Stimulated activated CD4-positive, alpha-beta T cell treated with anti-CD3 and anti-CD28 coated beads, Interleukin-2, amount 100 ng/mL, for 48 hours (primary cell): ENCODE measurements at places on chromosomes 1 and 21.

GRCh38 chr1:54278941-54279422 lies 79.0 kb downstream of the MRPL37 start:
- DNase-seq: no peak

DNA sequence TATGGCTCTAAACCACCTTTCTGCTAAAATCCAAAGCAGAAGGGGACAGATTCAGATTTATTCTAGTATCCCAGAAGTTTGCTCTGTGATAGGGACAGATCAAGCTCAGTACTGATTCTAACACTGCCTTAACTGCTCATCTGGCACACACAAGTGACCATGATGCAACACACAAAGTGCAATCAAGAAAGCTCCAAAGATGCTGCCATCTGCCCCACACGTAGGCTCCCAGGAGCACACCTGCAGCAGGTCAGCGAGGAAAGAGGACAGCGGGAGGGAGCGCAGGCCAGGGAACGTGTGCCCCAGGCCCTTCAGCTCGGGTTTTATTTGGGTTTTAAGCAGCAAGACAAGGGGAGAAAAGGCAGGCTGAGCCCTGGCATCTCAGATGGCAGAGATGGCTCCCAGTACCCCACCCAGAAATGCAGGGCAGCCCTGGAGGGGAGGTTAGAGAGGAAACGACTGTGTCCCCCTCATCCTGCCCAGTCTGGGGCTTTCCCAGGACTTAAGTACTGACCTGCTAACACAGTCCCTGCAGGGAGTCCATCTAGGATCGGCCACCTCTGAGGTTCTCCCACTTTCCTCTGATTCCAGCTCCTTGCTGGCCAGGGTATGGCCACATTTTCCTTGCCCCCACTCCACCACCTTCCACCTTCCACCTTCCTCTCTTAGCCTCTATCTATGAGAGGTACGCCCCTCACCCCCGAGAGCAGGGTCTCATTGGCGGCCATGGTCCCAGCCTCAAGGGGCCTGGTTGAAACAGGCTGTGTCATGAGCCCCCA lies 1.2 kb downstream of the TRIM11 start:
- DNase-seq: no peak

DNA sequence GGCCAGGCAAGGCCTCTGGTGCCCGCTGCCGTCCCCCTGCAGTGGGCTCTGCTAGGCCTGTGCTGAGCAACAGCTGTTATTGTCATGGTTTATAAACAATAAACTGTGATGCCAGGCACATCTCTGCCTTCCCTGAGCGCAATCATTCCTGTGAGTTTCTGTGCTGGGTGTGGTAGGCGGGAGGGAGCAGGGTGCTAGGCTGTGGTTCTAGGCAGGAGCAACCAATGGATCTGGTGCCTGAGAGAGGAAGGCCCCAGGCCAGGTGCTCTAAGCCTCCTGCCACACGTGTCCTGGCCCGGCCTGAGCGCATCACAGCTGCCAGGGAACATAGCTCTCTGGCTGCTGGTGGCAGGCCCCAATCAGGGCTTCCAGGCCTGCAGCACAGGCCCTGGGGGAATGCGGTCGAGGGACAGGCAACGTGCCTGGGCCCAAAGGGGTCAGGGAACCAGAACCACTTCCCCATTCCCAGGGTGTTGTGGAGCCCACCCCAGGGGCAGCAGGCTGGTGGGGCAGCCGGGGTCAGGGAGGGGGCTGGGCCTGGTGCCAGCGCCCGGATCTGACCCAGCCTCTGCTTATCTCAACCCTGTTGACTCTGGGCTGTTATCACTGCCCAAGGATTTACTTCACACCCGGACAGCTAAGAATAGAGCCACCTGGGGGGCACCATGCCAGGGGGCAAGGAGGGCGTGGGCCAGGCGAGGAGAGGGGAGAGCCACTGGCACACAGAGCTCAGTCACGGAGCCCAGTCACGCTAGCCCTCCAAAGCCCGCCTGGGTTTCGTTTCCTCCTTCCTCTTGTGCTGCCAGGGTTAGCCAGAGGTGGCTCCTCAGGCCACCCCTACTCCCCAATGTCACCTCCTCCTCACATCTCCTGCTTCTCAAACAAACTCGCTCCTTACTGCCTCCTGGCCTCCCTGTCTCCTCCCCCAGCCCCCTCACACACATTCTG lies 11.5 kb downstream of the TRIM46 start:
- no peak for DNase-seq

GRCh38 chr1:230251644-230252191 lies 174.4 kb downstream of the PGBD5 start:
- DNase-seq: no peak

DNA sequence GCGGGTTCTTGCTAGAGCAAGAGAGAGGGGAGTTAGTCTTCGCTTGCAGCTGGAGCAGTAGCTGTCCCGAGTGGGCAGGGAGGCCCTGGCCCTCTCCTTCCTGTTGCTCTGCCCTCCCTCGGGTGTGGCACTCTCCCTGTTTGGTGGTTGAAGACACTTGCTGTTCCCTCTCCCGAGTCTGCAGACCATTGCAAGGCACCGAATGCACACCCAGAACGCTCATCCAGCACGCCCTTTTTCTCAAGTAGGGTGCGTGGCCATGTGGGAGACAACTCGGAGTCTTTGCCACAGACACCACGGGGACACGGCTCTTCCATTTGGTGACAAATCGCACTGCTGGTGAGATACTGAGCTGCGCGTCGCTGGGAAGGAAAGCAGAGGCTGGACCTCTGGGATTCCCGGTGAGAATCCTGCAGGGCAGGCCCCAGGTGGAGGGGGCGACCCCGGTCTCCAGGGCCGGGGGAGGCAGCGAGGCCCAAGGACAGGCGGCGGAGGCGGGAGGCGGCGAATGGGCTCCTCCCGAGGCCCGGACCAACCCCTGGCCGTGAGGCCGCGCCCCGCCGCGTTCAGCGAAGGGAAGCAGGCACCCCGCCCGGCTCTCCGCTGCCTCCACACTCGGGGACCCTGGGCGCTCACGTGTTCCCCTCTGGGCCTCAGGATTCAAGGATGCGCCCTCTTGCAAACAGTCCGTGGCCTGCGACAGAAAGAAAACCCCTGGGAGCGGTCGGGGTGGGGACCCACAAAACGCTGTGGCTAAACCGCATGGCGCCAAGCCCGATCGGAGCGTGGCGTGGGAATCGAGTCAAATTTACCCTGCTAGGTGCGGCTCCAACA lies 10.4 kb upstream of the TMEM200B start:
- no peak for DNase-seq

DNA sequence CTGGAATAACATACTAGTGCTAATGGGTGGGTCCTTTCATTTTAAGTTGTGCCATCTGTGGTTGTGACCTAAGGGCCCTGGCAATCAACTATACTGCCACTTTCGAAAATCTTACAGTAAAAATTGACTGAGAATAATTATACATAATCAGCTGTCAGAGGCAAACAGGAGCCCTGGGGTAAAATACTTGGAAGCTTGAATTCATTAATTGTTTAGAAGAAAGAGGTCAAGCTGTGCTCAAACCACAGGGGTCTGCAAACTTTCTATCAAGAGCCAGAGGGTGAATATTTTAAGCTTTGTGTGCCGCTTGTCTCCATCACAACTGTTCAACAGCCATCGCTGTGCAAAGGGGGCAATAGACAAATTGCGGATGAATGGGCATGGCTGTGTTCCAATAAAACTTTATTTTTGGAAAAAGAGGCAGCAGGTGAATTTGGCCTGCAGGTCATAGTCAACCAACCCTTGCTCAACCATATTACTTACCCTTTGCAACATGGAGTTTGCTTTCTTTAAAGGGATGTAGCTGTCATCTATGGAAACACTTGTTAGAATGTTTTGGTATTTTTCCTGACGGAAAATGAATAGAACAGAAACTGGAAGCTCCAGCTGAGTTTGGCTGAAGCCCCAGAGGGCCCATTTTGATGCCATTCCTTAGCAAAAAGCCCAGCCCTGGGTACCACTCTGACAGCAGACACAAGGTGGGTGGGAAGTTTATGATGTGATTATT lies 35.7 kb upstream of the USP1 start:
- no peak for DNase-seq

- DNase-seq: no peak
Measured at GRCh38 chr1:26799479-26800142, 11.9 kb downstream of the PIGV start.

GRCh38 chr1:166908942-166909341 lies 32.9 kb upstream of the TADA1 start:
- no peak for DNase-seq

DNA sequence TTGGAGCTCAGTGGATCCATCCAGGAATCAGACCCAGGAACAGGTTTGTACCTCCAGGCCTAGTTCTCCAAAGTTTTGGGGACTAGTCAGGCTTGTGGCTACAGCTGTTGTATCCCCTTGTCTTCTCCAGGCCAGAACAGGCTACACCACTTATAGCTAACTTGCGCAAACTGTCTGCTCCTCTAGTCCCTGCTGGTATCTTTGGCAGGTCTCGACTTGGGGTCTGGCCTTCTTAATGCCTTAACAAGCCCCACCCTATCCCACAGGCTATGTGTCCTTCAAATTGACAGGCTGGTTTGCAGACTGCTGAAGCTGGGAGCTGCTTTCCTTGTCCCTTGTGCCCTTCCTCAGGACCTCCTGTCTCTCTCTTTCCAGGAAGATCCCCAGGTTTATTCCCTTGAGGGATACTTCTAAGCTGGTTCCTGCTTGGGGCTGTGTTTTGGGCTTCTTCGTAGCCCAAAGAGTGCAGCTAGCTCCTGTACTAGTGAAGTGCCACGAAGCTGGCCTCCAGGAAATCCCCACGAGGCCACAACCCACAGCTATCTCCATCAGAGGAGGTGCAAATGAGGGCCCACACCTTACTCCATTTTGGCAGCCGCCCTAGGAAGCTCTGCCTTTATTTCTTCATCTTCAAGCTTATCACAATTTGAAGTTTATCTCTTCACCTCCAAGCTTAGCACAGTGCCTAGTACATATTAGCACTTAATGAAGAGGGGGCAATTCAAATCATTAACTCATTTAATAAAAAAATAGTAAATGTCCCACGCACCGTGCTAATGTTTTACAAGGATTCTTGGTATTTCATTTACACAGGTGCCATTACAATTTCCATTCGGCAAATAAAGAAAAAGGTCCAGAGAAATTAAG lies 683 bp upstream of the DMAP1 start:
- DNase-seq: no peak

DNA sequence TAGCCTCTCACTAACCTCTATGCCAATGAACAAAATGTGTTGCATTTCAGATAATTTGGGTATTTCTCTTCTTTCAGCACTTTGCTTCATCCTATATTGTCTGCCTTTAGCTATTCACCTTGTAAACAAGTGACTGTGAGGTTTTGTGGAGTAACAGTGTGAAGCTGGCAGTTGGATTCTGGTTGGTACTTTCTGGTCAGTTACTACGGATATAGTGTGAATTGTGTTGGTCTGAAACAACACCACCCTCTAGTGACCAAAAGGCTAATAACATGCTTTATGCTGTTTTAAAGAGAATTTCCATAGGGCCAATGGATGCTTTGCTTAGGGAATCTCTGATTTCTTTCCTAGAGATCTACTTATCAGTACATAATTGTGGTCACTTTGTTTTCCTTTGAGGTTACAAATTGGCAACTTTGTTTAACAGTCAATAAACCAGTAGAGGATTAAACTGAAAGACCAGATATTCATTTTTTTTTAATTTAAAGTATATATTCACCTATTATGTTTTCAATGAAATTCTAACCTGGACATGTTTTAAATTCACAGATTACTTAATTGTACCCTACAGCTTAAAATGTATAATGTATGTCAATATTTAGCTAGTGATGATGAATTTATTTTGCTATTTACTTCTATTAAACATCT lies 2.5 kb upstream of the PTGER3 start:
- no peak for DNase-seq
